Keratinocyte (primary cell): ENCODE measurements at places on chromosomes 4 and X. TPM values are rescaled to one million over a fixed set of nuclear protein-coding genes. Genes with fewer than 3 reads are reported as not detected.

GRCh38 chr4:87848622-87849351 is 16.0 kb downstream of the MEPE start:
- DNase-seq, result no peak

GRCh38 chr4:57073559-57073958 is 36.6 kb downstream of the IGFBP7 start:
- DNase-seq, result no peak

DNA sequence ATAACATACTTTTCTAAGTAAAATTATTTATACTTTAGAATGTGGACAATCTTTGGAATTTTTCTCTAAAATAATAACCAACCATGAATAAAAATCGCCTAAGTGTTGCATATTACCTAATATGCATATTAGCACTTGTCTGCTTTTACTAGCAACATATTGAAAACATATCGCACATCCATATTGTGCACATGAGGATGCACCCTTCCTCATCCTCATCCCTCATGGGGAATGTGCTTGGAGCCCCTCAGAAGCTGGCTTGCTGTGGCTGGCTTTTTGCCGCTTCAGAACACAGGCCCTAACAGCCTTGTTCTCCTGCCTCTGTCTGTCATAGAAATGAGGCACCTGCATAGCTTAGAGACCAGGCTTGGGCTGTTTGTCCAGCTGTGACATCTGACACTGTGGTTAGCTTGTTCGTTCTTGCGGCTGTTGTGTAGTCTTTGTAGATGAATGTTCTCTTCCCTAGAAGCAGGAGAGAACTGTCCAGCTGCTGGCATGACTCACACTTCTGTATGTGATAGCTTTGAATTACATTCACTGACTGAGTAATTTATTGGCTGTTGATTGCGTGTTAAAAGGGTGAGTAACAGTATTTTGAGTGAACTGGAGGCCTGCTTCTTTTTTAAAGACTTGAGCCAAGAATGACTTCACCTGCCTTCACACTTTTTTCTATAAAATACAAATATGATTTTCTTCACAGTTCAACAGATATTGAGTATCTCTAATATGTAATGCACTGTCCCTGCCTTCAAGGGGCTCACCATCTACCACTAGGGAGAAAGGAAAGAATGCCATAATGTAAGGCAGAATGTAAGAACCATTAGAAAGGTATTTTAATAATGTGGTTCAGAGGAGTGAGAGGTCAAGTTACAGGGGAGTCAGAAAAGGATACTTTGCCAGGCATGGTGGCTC is 81.9 kb downstream of the HMGB2 start:
- DNase-seq, result peak; percentile 90

DNA sequence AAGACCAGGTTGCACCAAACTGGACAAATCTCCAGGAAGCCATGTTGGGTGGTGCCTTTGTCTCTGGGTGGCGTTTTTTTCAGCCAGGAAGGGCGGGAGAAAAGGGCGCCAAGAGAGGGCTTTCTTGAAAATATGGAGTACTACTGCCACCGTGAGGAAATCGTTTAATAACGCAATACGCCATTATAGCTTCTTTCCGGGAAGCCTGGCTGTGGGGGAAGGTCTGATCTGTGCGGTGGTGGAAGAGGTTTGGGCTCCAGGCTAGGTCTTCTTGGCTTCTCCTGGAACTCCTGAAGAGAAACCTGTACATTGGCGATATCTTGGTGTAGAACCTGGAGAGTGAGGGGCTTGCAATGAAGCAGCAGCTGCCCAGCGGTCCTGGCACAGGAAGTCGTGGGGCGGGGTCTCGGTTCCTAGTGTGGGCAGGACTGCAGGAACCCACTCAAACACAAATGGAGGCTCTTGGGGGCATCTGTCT is 202.7 kb downstream of the OR13H1 start:
- DNase-seq, result no peak

GRCh38 chrX:153981231-153981630 is 8.7 kb downstream of the TMEM187 start:
- no peak for DNase-seq

DNA sequence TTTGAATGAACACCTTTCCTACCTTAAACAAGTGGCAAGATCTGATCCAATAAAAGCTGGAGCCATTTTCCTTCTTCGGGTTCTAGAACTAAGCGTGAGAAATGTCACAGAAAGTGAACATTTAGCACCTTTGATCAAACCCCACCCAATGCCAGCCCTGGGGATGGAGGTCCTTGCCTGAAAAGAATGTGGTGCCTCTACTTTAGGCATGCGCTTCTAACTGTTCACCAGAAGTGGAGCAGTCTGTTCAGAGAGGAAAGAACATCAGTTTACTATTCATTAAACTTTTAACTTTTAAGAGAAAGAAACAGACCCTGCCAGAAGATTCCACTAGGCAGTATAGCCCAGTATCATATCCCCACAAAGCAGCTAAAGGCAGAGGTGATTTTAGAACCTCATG is 75.9 kb downstream of the INTS12 start:
- no peak for DNase-seq

DNA sequence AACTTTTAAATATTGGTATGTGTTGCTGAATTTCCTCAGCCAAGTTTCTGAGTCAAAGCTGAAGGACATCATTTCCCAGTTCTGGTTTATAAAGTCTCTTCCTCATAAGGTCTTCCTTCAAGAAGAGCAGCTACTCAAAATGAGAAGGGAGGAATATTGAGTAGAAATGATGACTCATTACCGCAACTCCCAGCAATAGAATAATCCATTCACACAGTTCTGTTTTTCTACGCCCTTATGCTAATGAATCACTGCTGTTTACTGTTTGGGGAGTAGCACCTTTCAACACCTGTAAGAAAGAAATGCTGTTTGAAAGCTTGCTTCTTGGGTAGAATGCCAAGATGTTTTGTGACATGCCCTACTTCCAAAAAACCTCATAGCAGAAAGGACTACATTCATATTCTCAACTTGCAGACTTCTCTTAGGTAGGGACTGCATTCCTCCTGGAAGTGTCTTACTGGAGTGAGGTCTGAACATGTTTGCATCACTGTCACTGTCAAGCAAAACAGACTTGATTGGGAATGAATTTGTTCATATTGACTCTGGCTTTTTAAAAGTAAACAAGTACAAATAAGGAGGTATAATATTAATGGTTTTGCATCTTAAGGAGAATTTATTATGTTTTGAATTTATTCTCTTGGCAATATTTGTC is 147.2 kb upstream of the BANK1 start:
- DNase-seq, result peak; percentile 58

- DNase-seq, result no peak
These were observed 110.4 kb downstream of the AMELX start for GRCh38 chrX:11403631-11404030.

The USP17L17 gene
- not detected in 3 replicates for polyA plus RNA-seq

The CSN1S1 gene
- not detected in 3 replicates for polyA plus RNA-seq

The UGT2B11 gene
- polyA plus RNA-seq, result not detected in 3 replicates

The OCIAD2 gene
- 363 to 407 TPM (median 373 TPM) in 3 replicates for polyA plus RNA-seq
